Fibroblast of gingiva (primary cell): ENCODE measurements at places on chromosomes 7 and 10.
A peak's percentile ranks its signal among the peaks of the same experiment; 100 is the strongest.

DNA sequence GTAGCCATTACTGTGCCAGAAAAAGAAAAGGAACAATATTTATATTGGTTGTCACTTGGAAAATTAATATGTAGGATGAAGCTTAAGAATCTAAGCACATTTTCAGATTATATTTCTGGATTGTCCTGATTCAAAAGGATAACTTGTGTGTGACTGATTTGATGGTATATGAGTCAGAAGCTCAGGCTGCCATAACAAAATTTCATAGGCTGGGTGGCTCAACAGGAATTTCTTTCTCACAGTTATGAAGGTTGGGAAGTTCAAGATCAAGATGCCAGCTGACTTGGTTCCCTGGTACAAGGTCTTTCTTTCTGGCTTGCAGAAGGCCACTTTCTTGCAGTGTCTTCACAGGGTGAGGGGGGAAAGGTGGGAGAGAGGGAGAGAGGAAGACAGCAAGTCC lies 108.5 kb downstream of the ST7 start:
- no peak for DNase-seq

DNA sequence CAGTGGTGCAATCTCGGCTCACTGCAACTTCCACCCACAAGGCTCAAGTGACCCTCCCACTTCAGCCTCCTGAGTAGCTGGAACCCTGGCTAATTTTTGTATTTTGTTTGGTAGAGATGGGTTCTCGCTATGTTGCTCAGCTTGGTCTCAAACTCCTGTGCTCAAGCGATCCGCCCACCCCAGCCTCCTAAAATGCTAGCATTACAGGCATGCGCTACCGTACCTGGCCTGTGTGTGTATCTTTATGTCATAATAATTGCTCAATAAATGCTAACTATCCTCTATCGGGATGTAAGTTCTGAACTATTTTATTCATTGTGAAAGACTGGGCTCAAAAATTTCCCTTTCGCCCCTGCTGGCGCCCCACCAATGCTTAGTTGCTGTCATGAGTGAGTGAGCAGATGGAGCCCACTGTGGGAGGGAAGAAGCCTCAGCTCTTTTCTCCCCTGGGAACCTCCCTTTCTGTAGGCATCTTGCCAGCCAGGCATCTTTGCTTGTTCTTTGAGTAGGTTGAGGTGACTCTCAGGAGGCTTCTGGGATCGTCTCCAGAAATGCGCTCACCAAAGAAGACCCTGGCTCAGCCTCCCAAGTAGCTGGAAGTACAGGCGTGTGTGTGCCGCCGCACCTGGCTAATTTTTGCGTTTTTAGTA lies 38.3 kb downstream of the CAMK1D start:
- DNase-seq = no peak

DNA sequence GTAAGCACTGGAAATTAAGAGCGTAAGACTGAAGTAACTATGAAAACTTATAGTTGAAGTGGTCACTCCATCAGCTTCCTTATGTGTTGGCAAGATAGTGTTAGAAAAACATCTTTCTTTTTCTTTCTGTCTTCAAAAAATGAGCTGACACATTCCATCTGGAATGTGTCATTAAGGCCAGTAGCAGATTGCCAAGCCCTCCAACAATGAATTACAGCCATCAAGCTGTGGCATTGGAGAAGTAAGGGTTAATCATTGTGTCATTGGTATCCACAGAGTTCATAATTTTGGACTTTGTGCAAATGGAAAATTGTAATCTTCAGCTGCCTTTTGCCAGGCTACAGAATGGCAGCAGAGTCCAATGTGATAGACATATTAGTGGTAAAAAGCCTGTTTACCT lies 926.3 kb downstream of the NRG3 start:
- no peak for DNase-seq

DNA sequence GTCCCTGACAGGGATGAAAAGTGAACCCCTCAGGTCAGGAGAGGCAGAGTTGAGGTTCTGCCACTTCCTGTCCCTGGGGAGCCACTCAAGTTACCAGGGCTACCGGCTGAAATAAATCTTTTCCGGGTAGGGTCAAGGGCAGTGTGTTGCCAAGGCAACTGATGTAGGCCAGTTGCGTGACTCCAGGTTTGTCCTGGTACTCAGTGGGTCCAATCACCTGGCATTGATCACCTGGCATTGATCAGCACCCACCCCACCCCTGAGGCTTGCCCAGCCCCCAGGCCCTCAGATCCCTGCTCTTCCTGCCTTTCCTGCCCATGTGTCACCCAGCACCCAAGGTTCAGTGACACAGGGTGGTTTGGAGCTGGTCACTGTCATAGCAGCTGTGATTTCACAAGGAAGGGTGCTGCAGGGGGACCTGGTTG lies 5.9 kb downstream of the SAP25 start:
- DNase-seq = no peak

GRCh38 chr7:94174375-94174774 lies 170.2 kb upstream of the BET1 start:
- no peak for DNase-seq

DNA sequence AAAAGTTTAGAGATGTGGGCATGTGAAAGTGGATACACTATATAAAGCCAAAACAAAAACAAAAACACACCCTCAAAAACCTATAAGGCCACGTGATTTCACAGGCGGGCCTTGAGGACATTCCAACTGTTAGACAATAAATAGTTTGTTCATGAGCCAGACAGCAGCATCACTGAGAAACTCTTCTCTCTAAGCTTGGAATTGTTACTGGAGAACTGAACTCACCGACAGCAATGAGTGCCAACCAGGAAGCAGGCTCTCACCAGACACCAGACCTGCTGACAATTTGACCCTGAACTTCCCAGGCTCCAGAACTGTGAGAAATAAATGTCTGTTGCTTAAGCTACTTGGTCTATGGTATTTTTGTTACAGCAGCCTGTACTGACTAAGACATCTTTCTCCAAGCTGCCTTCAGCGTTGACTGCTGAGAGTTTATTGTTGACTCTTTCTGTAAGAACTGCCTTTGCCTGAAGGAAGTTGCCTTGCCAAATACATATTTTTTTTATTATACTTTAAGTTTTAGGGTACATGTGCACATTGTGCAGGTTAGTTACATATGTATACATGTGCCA lies 107.5 kb downstream of the EPDR1 start:
- no peak for DNase-seq

GRCh38 chr7:155965010-155965409 lies 152.7 kb upstream of the SHH start:
- DNase-seq = no peak

- no peak for DNase-seq
These were observed 65.0 kb downstream of the RAPGEF5 start for GRCh38 chr7:22291977-22292376.

DNA sequence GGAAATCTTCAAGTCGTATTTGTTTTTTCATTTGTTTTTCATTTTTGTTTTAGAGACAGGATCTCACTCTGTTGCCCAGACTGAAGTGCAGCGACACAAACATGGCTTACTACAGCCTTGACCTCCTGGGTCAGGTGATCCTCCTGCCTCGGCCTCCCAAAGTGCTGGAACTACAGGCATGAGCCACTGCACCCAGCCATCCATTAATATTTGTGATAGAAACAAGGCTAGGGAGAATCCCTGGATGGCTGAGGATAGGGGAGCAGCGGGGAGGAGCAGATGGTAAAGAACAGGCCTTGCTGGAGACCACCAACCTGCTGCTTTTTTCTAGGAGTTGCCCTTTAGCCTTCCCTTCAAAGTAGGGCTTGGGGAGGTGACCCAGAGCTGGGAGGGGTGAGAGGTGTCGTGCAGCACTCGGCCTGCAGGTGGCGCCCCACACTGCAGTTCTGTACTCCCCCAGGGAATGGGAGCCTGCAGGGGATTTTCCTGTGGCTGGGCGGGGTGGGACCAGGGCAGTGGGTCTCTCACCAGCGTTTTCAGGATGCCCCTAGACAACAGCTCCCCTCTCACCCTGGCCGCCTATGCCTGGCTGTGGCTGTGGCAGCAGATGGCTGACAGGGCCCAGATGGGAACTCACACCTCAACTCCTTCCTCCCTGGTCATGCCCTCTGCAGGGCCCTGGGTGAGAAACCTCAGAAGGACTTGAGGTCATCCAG lies 12.6 kb upstream of the CDH23 start:
- peak; percentile 14 for DNase-seq

DNA sequence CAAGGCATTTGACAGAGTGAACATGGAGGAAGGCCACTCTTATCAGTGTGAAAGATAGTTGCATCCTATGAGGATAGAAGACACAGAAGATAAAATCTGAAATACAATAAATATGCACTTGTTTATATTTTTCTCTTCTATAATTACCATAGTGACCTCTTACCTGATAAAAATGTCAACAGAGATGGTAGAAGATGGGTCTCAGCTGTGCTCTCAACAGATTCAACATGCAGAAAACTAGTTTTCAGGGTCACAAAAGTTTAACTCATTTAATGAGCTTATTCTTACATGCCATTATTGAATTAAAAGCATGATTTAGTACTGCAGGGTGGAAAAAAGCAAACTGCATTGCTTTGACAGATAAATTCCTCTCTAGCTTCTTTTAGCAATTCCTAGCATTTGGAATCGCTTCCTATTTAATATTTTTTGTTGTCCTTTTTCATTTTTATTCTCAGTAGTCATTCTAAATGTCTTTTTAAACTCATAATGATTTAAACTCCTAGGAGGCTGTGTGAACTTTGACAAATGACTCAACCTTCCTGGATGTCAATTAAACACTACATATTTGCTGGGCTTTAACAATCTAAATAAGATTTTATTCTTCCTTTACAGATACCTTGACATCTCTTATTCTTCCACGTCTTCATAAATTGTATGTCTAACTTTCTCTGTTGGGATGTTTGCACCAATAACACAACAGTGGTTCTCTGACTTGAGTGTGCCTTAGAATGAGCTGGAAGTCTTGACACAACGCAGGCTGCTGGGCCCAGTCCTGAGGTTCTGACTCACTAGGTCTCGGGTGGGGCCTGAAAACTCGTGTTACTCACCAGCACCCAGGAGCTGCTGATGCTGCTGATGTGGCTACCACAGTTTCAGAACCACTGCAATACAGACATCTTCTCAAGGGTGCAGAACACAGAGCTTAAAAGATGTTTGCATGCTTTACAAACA lies 565.5 kb upstream of the IGFBP3 start:
- peak; percentile 31 for DNase-seq

DNA sequence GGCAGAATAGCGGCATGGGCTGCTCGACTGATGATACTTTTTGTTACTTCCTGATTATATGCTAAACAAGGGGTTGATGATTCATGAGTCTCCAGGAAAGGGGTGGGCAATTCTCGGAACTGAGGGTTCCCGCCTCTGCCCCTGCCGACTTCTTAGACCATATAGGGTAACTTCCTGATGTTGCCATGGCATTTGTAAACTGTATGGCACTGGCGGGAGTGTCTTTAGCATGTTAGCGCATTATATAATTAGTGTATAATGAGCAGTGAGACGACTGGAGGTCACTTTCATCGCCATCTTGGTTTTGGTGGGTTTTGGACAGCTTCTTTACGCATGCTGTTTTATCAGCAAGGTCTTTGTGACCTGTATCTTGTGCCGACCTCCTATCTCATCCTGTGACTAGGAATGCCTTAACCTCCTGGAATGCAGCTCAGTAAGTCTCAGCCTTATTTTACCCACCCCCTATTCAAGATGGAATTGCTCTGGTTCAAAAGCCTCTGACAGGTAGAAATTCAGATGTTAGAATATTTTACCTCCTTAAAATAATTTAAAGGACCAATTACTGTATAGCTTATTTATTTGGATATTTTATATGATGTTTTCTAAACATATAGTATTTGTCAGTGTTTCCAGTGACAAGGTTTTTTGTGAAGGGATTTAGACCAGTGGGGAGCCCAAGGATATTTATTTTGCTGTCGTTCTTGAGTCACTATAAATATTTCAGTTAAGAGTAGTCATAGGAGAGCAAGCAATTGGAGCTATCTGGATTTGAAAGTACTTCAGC lies 90.1 kb upstream of the PIK3CG start:
- no peak for DNase-seq

DNA sequence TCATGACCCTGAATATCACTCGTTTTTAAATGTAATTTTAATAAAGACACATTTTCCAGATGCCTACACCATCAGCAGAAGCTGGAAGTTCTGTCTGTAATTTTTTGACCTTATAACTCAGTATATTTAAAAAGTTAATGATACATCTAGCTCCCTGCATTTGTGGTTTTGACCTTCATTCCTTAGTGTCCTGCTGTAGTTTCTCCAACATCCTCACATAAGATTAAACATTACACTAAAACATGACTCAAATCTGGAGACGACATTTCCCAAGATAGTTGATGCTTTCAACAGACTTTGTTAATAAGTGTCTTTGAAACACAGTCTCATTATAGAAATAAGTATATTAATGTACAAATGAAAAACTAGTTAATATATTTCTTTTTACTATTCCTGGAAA lies 363.1 kb downstream of the POM121L12 start:
- no peak for DNase-seq

DNA sequence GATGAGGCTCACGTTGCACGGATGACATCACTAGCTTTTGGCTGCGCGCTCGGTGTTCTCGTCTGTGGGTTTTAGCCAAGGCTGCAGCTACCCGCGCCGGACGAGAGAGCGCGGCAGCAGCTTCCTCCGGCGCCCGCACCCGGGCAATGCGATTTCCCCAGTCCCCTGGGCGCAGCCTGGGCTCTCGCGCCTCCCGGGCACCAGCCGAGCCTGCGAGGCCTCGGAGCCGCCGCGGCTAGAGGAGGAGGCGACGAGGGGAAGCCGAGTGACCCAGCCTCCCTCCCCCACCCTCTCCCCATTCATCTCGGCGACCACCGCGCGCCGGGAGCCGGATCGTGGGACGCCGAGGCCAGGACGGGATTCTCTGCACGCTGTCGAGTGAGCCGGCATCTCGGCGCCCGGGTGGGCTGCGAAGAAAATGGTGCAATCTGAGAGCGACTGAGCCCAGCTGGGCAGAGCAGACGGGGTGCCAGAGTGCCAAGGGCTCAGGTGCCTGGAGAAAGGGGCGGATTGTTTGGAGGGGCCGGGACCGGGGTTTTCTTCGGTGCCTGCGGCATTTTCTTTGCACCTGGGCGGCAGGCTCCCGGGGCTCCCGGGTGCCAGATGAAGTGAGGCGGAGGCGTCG lies 1.2 kb upstream of the TMEM178B start:
- peak; percentile 68 for DNase-seq

DNA sequence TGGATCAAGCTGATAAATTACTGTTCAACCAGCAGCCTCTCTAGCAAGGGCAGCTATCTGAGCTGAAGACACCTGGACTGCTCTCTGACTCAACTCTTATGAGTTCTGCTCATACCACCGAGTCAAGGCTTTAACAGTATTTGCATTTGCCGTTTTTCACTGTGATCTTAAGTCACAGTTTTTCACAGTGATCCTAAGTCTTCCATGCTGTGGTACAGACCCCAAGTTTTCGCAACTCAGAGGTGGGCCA lies 31.3 kb downstream of the PIP4K2A start:
- no peak for DNase-seq

- no peak for DNase-seq
These were observed 8.3 kb downstream of the ZNF853 start for GRCh38 chr7:6623589-6624245.
